Metanephros (tissue), 2 donors: ENCODE measurements at places on chromosomes 11 and 22. TPM values are rescaled to one million over a fixed set of nuclear protein-coding genes. Genes with fewer than 3 reads are reported as not detected.

Gene THRSP
- 2.0 TPM for total RNA-seq

Gene AMOTL1
- total RNA-seq: 68.3 TPM

Gene ZNF214
- 7.0 TPM for total RNA-seq

Gene HSPB2
- total RNA-seq: 3.2 TPM

Gene MUS81
- total RNA-seq: 53.4 TPM

Gene CYTH4
- 12.2 TPM for total RNA-seq

Gene OR5B2
- not detected for total RNA-seq

Gene TSPAN32
- 7.0 TPM for total RNA-seq

Gene ABCC8
- total RNA-seq: 4.5 TPM

Gene TTC36
- 4.2 TPM for total RNA-seq

Gene PAX6
- total RNA-seq: 0.06 TPM

Gene HEPHL1
- not detected for total RNA-seq

Gene MS4A3
- total RNA-seq: 8.8 TPM

Gene SMARCB1
- total RNA-seq: 62.9 TPM
